ENCODE measurements at places on chromosomes 2 and 18.
A peak's percentile ranks its signal among the peaks of the same experiment; 100 is the strongest.

DNA sequence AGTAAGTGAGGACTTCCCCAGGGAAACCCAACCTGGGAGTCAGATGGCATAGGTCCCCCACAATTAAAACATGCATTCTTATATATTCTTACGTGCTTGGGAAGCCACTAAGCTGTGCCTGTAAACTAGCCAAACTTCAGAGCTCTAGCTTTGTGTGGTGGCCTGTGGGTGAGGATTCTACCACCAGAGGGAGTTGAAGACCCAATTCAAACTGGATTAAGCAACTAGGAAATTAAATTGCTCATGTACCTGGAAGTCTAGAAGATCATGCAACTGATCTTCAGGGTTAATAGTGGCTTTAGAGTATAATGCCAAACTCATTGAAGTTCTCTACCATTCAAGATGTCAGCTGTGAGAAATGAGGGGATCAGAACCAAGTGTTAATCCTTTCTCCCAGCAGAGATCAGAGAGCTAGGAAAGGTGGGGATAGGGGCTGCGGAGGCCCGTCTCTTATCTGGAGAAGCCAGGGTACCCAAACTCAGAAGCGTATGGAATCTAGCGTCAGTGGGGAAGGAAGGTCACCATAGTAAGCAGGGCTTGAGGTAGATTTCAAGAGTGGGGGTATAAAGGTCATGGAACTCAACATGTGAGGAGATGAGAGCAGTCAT is 53.2 kb upstream of the CCDC85A start:
- DNase-seq: peak; percentile 12

DNA sequence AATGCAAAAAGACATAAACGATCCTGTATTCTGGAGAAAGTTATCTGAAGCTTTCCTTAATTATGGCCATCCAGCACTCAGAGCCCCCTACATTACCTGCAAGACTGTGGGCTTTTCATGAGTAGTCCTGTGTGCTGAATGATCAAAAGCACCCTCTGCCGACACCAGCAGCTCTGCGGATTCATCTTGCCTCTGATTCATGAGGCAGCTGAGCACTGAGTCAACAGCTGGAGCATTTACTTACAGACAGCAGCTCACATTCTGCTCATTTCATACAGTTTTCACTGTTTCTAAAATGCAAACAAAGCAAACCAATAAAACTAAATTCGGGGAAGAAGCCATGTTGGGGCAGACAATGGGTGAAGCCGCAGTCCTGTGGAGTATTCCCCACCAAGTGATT is 886.5 kb downstream of the CNTNAP5 start:
- DNase-seq: no peak

DNA sequence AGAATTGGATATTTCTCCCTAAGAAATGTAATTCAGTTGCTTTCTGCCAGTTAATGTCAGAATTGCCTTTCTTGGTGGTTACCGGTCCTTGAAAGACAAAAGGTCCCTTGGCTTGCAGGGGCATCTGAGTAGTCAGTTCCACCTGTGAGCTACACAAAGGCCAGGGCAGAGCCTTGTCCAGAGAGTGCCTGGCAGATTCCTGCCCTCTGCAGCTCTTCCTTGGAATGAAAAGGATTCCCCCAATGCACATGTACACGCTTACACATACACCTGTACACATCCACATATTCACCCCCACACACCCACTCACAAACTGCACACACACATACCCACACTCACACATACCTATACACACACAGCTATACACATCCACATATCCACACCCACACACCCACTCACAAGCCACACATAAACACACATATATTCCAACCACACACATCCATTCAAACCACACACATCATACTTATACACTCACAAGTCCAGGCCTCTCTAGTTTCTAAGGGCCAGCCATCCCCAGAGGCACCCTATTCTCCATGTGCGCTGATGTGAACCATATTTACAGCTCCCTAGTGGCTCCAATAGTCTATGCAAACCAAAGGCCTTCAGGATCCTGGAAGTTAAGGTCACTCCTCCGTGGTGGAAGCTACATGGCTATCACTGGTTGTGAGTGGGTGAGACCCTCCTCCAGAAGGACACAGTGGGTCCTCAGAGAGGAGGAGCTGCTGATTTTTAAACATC is 9.6 kb downstream of the CYRIA start:
- DNase-seq: no peak

GRCh38 chr2:9547262-9547991 is 8.2 kb downstream of the ADAM17 start:
- no peak for DNase-seq

GRCh38 chr2:113173542-113174375 is at the start of gene PSD4:
TSS of gene PSD4 (plus strand) at chr2:113173971. CDS start at chr2:113182457, 8,486 bp downstream.
- no peak for DNase-seq

All from NCI-H1092 (cell line).